Naive thymus-derived CD4-positive, alpha-beta T cell (primary cell): ENCODE measurements at places on chromosomes 2 and 18. TPM values are rescaled to one million over a fixed set of nuclear protein-coding genes. Genes with fewer than 3 reads are reported as not detected.

Gene CRYGC
- total RNA-seq: not detected

Gene LINC00305
- not detected for total RNA-seq

Gene TMEM178A
- total RNA-seq: not detected

Gene FAM124B
- total RNA-seq: not detected

Gene IL1RL2
- total RNA-seq: 0.15 TPM

DNA sequence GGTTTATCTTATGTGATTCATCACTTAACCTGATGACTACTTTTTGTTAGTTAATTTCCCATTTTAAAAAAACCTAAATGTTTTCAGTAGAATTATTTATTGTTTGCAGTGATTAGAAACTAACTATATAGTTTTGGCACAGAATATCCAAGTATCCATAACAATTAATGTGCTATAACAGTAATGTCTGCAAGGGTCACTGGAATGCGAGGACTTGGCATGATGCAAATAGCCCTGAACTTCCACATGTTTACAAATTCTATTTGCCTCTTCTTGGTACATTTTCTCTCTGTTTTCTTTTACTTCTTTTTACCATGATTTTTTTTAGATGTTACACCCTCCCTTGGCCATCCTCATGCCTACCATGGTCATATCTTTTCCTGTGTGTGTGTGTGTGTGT is 49.3 kb upstream of the GALNT3 start:
- no peak for DNase-seq

- DNase-seq: peak; percentile 32
These were observed at the start of the genes FAM228B and PFN4 for GRCh38 chr2:24123195-24123921. Gene FAM228B, plus strand, starts transcription at chr2:24123469. Its CDS starts 893 bp downstream, at chr2:24124362. Gene PFN4, minus strand, starts transcription at chr2:24123334. Its CDS starts 799 bp downstream, at chr2:24122535.

DNA sequence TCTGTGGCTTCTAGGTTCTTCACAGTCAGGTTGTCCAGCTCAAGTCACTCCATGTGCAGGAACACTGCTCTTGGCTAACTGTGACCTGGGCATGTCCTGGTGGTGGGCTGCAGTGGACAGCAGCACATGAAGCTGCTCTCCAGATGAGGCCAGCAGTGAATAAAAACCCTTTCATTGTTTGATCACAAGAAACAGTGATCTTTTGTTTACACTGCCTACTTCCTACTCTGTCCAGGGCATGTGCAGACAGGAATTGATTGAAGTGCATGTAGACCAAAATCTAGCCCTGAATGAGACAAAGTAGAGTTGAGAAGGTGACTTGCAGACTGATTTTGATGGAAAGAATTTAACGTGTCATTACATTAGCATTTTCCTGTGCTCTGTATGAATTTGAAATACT is 34.9 kb downstream of the BCL2L11 start:
- DNase-seq: no peak

- DNase-seq: no peak
These were observed 7.7 kb downstream of the COQ10B start for GRCh38 chr2:197461057-197461456.

DNA sequence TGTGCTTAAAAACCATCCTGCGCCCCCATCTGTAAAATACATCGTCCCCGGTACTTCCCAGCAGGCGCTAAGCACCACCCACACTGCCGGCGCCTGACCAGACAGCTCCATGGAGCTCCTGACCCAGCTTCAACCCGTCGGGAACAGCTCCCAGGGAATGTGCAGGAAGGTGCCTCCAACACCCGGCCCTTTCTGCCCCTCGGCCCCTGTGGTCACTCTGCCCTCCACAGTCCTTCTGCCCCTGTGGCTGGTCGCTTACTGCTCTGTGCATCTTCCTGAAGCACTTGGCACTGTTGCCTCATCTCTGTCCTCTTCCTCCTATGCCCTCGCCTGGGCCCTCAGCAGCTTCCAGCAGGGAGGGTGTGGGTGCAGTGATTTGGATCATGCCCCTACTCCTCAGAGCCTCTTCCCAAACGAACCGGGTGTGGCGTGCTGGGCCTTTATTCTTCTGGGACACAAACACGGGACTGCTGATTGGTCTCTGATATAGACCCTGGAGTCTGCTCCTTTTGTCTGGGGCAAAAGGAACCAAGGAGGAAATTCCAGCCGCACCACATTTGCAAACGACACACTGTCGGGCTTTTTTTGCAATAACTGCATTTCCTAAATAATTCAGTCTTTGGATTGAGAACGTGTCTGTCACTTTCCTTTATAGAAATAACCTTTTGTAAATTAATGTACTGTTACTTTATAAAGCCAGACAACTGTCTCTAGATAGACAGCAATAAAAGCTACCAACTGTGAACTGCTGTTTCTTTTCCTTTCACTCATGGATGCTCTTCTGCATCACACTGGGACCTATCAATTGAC is 65.9 kb downstream of the ADI1 start:
- no peak for DNase-seq
